Smooth muscle cell of trachea (primary cell): ENCODE measurements at places on chromosomes 2 and 18. TPM values are rescaled to one million over a fixed set of nuclear protein-coding genes. Genes with fewer than 3 reads are reported as not detected.

VWA3B gene
- total RNA-seq, result 0.17 TPM in 1 of 2 replicates, not detected in the other

PROKR1 gene
- total RNA-seq, result not detected in 2 replicates

MEIS1 gene
- total RNA-seq, result 106 and 127 TPM in 2 replicates

IL1RN gene
- total RNA-seq, result 0.17 and 1.2 TPM in 2 replicates

CNGA3 gene
- under 0.01 and 0.17 TPM in 2 replicates for total RNA-seq

DUSP2 gene
- 0.15 and 2.0 TPM in 2 replicates for total RNA-seq

NIFK gene
- total RNA-seq, result 32.7 and 33.5 TPM in 2 replicates

CRIM1 gene
- 98.5 and 259 TPM in 2 replicates for total RNA-seq

SULT1C4 gene
- under 0.01 TPM in 1 of 2 replicates, not detected in the other for total RNA-seq

TMEM127 gene
- 16.3 and 38.9 TPM in 2 replicates for total RNA-seq

CGREF1 gene
- total RNA-seq, result 3.6 and 6.1 TPM in 2 replicates

RAPGEF4 gene
- 0.66 and 1.2 TPM in 2 replicates for total RNA-seq

TMEM163 gene
- not detected in 2 replicates for total RNA-seq

PDE1A gene
- total RNA-seq, result 26.5 and 75.3 TPM in 2 replicates

HNMT gene
- 20.8 and 45.4 TPM in 2 replicates for total RNA-seq

SERPINB11 gene
- total RNA-seq, result not detected in 2 replicates

HOXD3 gene
- total RNA-seq, result 0.29 TPM in 1 of 2 replicates, not detected in the other

KLHL30 gene
- total RNA-seq, result 0.29 and 0.66 TPM in 2 replicates

NR4A2 gene
- total RNA-seq, result 0.15 and 0.33 TPM in 2 replicates

RNF125 gene
- total RNA-seq, result 1.2 and 1.5 TPM in 2 replicates

CIB4 gene
- not detected in 2 replicates for total RNA-seq

ANKRD23 gene
- total RNA-seq, result 1.2 and 1.9 TPM in 2 replicates

CYRIA gene
- 4.3 and 4.5 TPM in 2 replicates for total RNA-seq

C2orf66 gene
- total RNA-seq, result 0.17 and 0.29 TPM in 2 replicates

GPR75 gene
- total RNA-seq, result 1.3 and 1.5 TPM in 2 replicates

KCNIP3 gene
- total RNA-seq, result 2.9 and 3.6 TPM in 2 replicates

RAB27B gene
- 1.0 and 2.0 TPM in 2 replicates for total RNA-seq

CDCA7 gene
- total RNA-seq, result 1.3 and 4.7 TPM in 2 replicates

IL1B gene
- 0.15 and 0.50 TPM in 2 replicates for total RNA-seq

DSEL gene
- total RNA-seq, result 156 and 218 TPM in 2 replicates

BUB1 gene
- 5.0 and 65.7 TPM in 2 replicates for total RNA-seq

TRIP12 gene
- total RNA-seq, result 254 and 282 TPM in 2 replicates

SULT6B1 gene
- total RNA-seq, result not detected in 2 replicates

MYCN gene
- total RNA-seq, result not detected in 2 replicates

KCNF1 gene
- total RNA-seq, result 0.29 and 0.83 TPM in 2 replicates

IL1R1 gene
- 105 and 154 TPM in 2 replicates for total RNA-seq

ANKRD30B gene
- total RNA-seq, result 0.15 and 0.50 TPM in 2 replicates

GCG gene
- total RNA-seq, result not detected in 2 replicates

ECEL1 gene
- total RNA-seq, result not detected in 2 replicates

FIGN gene
- total RNA-seq, result 1.2 and 2.3 TPM in 2 replicates

OTX1 gene
- total RNA-seq, result 0.29 and 0.33 TPM in 2 replicates

ABCG5 gene
- not detected in 2 replicates for total RNA-seq

CNNM4 gene
- 3.1 and 4.1 TPM in 2 replicates for total RNA-seq

MYO1B gene
- 104 and 109 TPM in 2 replicates for total RNA-seq

DLX2 gene
- 0.17 and 0.29 TPM in 2 replicates for total RNA-seq

NETO1 gene
- 0.17 TPM in 1 of 2 replicates, not detected in the other for total RNA-seq

VIL1 gene
- not detected in 2 replicates for total RNA-seq
